ENCODE measurements at places on chromosomes 12 and 14.

- peak; percentile 79 for DNase-seq
These were observed 186.7 kb upstream of the SLC38A2 start for GRCh38 chr12:46559311-46559710.

DNA sequence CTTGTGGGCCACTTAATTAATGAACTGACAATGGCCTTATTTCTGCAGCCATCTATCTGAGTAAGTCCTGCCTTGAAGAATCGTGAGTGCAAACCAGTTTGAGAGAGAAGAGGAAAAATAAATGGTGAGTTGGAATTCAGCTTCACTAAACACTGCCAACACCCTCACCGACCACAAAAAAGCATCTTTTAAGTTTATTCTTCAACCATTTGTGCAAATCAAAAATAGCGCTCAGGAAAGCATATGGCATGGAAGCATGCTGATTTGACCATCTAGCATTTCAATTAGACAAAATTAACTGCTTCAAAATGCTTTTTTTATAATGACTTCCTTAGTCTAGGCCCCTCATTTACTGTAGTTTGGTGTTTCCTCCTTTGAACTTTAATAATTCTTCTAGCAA is 294.0 kb downstream of the PPFIA2 start:
- DNase-seq, result no peak

GRCh38 chr12:105189293-105189692 is 46.7 kb downstream of the APPL2 start:
- no peak for DNase-seq

DNA sequence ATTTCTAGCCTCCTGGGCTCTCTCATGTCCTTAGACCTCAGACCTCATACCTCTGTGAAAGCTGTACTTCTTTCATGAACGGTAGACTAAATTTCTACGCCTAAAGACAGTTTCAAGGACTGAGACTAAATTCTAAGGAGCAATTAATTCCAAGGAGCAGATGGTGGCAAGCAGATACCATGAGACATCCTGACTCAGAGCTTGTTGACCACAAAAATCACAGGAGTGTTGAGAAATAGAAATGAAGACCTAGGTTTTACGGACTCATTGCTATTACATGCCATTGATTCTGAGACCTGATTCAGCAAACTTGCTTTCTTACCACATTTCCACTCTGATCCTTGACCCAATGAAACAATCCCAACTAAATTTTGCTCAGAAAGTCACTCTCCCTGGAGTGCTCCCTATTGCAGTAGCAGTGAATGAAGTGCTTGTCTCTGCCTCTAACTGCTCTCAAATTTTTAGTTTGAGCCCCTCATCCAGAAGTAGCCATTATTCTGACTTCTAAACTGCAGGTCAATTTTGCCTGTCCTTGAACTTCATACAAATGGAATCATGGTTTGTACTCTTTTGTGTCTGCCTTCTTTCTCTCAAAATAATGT is 52.0 kb downstream of the PEX5 start:
- DNase-seq, result peak; percentile 95

DNA sequence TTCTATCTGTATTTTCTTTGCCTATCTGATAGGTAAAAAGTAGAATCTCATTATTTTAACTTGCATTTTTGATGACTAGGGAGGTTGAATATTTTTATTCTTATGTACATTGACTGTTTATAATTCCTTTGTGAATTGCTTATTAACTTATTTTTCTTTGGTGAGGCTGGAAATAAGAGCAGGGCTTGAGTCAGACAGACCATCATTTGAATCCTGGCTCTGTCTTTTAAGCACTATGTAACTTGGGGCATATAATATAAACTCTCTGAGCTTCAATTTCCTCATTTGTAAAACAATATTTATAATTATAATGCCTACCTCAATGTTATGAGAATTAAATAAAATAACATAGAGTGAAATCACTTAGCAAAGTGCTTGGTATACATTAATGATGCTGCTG is 108.9 kb downstream of the MSRB3 start:
- DNase-seq, result no peak

DNA sequence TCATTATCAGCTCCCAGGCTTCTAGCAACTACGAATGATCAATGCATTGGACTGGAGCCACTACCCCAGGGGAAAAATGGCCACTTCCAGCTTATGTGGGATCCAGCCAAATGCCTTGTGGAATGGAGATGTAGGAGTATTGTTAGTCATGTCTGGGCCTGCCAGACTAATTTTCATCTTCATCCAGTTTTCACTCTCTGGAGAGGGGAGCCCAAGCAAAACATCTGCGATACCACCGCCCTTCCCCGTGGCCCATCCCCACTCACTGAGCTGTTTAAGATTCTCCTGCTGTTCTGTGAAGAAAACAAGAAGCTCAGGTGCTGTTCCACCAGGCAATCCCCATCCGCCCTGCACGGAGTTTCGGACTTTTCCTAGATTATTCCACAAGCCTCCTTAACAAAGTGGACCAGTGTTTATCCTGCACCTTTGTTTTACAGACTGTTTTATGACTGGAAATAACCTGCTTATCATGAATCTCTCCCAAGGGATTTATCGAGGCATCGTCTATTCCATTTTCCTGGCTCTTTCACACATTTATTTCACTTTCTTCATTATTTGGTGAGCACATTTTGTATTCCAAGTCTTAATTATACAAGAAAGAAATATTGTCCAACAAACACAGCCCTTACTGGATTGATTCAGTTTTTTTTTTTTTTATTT is 35.5 kb upstream of the MAX start:
- peak; percentile 55 for DNase-seq

DNA sequence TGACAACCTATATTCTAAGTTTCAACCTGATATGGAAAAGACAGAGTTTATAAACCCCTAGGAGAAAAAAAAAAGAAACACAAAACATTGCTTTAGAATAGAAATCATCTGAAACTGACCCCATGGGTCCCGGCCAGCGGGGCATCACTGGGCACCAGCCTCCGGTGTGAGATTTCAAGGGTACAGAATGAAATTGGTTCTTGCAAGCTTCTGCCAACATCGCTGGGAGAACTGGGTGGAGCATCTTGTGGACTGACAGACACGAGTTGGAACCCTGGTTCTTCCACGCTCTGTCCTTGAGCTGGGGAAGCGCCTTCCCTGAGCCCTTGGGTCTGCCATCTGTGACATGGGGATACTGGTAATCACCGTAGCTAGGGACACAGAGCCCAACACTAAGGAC is 173.6 kb downstream of the PHETA1 start:
- DNase-seq, result no peak

DNA sequence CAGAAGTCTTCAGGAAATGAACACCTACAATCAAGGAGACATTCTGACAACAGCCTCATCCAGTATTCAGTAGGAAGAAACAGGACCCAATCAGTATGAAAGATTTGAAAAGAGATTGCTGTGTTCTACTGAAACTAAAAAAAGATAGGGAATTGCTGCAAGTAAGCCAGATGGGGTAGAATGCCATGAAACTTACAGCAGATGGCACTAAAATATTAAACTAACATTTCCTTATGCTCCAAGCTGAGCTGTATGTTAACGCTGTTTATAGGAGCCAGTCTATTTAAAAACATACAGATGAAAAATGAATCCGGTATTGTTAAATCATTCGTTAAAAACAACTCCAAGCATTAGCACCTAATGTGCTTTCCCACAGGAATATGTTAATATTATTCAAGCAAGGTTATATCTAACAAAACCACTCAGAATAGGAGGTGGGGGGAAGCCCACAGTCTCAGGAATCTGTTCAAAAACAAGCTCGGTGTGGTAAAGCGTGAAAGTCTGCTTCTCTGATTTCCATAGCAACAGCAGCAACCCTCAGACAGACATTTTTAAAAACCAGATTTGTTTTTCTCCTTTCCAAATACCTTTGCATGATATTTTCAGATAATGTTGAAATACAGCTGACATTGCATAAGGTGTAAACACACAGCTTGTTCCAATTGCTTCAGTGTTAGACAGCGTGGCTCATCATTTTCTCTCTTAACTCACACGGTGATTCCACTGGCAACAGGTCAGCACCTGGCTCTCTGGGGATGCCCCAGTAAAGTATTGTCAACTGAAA is 131.4 kb upstream of the CCDC175 start:
- DNase-seq, result peak; percentile 8

- DNase-seq, result peak; percentile 100
These were observed 35.6 kb downstream of the DGLUCY start for GRCh38 chr14:91149462-91149861.

DNA sequence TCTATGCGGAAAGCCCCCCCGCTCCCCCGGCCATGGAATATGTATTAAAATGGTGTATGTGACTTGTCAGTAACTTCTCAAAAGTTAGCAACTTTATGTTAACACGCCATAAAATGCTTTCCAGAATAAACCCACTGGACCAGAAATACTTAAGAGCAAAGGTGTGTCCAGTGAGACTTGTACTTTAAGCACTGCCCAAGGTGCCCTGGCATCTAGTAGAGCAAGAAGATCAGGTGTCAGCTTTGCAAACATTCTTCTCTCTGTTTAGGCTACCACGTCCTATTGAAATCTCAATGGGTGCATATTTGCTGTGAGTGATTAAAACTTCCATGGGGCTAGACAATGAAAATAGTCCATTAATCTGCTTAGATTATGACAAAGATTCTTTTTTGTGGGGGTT is 201.2 kb downstream of the ESR2 start:
- no peak for DNase-seq

- DNase-seq, result no peak
These were observed 98.7 kb upstream of the PDZRN4 start for GRCh38 chr12:41089438-41089837.

All from fibroblast of mammary gland (primary cell).